Adrenal gland (tissue), 19 donors: ENCODE measurements at places on chromosomes 1 and 21. TPM values are rescaled to one million over a fixed set of nuclear protein-coding genes. Genes with fewer than 3 reads are reported as not detected.

- DNase-seq = no peak
- peaks cover 5% of the 10 kb centered on the region for H3K4me1 ChIP-seq
- H3K27me3 ChIP-seq = no peaks in the 10 kb centered on the region
- no peak overlapping the region for H3K27ac ChIP-seq
- H3K36me3 ChIP-seq = no peaks in the 10 kb centered on the region
These were observed 142.4 kb downstream of the PLPP3 start for GRCh38 chr1:56436912-56437417.

- H3K36me3 ChIP-seq = peaks cover 65% of the 10 kb centered on the region
- DNase-seq = no peak
- no peaks in the 10 kb centered on the region for H3K27me3 ChIP-seq
- H3K4me1 ChIP-seq = peaks cover 10% of the 10 kb centered on the region
- no peak overlapping the region for H3K4me3 ChIP-seq
These were observed 17.2 kb upstream of the IKBKE start for GRCh38 chr1:206453111-206453510.

DNA sequence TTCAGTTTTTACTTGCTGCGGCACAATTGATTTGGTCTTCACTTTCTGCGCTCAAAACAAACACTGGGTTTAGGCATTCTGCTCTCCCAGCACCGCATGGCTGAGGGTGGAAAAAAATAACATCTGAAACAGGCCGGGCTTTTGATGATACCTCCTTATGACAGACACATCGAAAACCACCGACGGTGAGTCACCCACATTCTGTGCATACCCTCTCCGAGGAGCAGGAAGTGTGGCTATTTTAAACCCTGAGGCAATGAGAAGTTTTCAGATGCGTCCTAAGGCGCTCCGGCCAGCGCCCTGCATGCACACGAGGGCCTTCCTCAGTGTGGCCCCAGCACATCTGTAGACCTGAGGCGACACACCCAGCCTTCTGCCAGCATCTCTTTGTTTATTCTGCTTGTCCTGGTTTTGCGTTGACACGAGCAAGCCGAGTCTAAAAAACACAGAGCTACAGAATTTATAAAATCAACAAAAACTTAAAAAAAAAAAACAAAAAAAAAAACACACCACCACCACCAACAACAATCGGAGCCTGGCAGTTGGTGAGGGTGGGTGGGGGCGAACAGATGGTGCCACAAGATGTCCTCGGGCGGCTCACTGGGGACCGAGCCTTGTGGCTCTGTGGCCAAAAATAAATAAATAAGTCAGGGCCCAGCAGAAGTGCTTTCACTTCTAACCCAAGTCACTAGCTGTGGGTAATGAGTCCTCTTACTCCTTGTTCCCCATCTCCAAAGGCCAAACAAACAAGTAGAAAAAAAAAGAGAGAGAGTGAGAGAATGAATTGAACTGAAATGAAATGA, 162.6 kb upstream of the IRF2BP2 start:
- no peaks in the 10 kb centered on the region for H3K36me3 ChIP-seq
- H3K4me1 ChIP-seq = no peaks in the 10 kb centered on the region
- H3K4me3 ChIP-seq = no peak overlapping the region
- peaks cover 8% of the 10 kb centered on the region for H3K27me3 ChIP-seq

- no peak overlapping the region for H3K4me3 ChIP-seq
- DNase-seq = peak; percentile 58
- H3K4me1 ChIP-seq = peaks cover 31% of the 10 kb centered on the region
- H3K27ac ChIP-seq = no peak overlapping the region
These were observed 200.0 kb downstream of the GABPA start for GRCh38 chr21:25934771-25935224.

DNA sequence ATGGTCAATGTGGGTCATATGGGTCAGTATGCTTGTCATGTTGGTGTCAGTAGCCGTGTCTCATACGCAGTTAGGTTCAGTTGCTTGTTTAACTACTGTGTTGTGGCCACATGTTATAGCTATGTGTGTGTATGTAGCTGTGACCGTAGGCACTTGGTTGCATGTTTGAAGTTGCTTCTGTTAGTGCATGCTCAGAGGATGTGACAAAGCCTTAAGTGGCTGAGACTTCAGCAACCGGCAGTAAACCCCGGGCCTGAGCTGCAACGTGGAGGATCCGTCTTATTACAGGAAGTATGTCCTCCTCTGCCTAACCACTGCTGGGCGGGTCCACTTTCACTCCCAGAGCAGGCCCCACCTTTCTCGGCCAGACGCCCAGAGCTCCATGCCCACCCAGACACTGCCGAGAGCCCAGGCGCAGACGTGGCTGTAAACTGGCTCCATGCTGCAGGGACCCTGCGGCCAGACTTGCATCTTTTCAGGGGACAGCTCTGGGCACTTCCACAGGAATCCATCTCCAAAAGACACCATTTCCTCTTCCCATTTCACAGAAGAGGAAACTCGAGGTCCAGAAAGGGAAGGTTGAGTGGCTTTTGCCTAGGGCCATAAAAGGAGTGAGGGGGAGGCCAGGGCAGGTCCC, 2.2 kb downstream of the TCEA3 start:
- H3K36me3 ChIP-seq = no peaks in the 10 kb centered on the region
- H3K27ac ChIP-seq = peak overlapping the region; percentile 85
- peak; percentile 74 for DNase-seq
- H3K4me3 ChIP-seq = no peak overlapping the region
- H3K27me3 ChIP-seq = no peaks in the 10 kb centered on the region

DNA sequence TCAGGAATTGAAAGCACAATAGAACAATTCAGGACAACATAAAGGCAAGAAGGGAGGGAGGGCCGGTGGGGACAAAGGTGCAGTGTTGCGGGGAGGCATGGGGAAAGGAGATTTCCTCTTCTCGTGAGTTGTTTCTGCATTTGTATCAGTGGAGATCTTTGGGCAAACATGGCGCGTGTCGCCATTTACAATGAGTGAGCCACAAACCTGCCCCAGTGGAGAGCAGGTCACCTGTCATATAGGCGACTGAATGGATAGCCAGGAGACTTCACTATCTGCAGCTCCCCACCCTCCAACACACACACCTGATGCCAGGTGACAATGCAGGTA, 87.7 kb upstream of the SLC45A1 start:
- H3K36me3 ChIP-seq = no peaks in the 10 kb centered on the region
- no peak overlapping the region for H3K27ac ChIP-seq
- H3K27me3 ChIP-seq = no peaks in the 10 kb centered on the region
- no peak overlapping the region for H3K4me3 ChIP-seq
- no peak for DNase-seq
- no peaks in the 10 kb centered on the region for H3K4me1 ChIP-seq

- H3K4me1 ChIP-seq = no peaks in the 10 kb centered on the region
- peaks cover 14% of the 10 kb centered on the region for H3K36me3 ChIP-seq
- H3K27me3 ChIP-seq = no peaks in the 10 kb centered on the region
These were observed 2.2 kb downstream of the PAQR6 start for GRCh38 chr1:156245451-156246232.

The DDI2 gene
- 39.4 TPM for total RNA-seq

The LPAR3 gene
- 5.4 TPM for total RNA-seq

The TMEM183A gene
- 52.5 TPM for total RNA-seq

DNA sequence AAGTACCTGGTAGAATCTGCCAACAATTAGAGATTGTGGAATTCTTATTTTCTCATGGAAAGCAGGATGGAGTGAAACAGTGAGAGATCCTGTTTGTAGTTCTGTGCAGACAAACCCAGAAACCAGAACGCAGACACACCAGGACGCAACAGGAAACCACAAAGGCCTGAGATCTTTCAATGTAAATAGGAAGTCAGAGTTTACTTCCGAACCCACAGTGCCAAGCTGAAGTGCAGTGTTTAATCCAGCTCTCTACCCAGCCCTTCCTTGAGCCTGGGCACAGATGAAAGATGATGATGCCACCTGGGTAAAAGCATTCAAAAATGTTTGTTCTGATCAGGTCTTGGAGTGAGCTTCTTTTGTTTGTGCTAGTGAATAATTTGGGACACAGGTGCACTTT, 244.2 kb upstream of the HOOK1 start:
- no peak for DNase-seq
- H3K4me3 ChIP-seq = no peak overlapping the region
- peaks cover 21% of the 10 kb centered on the region for H3K4me1 ChIP-seq
- H3K27me3 ChIP-seq = no peaks in the 10 kb centered on the region

The ARHGEF16 gene
- 3.1 TPM for total RNA-seq

GRCh38 chr1:188382851-188383250, 1554.1 kb downstream of the PLA2G4A start:
- no peak overlapping the region for H3K27ac ChIP-seq
- no peak for DNase-seq
- no peaks in the 10 kb centered on the region for H3K4me1 ChIP-seq
- no peak overlapping the region for H3K4me3 ChIP-seq
- no peaks in the 10 kb centered on the region for H3K27me3 ChIP-seq
- no peaks in the 10 kb centered on the region for H3K36me3 ChIP-seq

The MINDY1 gene
- total RNA-seq = 32.7 TPM

GRCh38 chr1:91701472-91701869, 184.5 kb downstream of the TGFBR3 start:
- H3K27ac ChIP-seq = peak overlapping the region; percentile 87
- H3K4me1 ChIP-seq = peaks cover 43% of the 10 kb centered on the region
- H3K36me3 ChIP-seq = no peaks in the 10 kb centered on the region
- no peak overlapping the region for H3K4me3 ChIP-seq

The SLAMF8 gene
- 0.91 TPM for total RNA-seq

DNA sequence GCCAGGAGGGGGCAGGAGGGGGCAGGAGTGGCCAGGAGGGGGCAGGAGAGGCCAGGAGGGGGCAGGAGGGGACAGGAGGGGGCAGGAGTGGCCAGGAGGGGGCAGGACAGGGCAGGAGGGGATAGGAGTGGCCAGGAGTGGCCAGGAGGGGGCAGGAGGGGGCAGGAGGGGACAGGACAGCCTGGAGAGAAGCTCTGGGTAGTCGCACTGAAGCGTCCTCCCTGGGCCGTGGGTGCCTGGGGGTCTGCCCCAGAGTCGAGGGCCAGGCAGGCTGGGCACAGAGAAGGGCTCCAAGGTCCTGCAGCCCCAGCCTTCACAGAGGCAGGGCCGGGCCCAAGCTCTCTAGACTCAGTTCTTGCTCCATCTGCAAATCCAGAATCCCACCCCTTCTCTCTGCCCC, 22.9 kb downstream of the MEGF6 start:
- H3K4me3 ChIP-seq = no peak overlapping the region
- H3K27me3 ChIP-seq = peaks cover 4% of the 10 kb centered on the region
- H3K4me1 ChIP-seq = no peaks in the 10 kb centered on the region
- H3K36me3 ChIP-seq = no peaks in the 10 kb centered on the region
- DNase-seq = no peak
- no peak overlapping the region for H3K27ac ChIP-seq

GRCh38 chr1:73813236-73813635, 384.7 kb downstream of the LRRIQ3 start:
- no peaks in the 10 kb centered on the region for H3K4me1 ChIP-seq
- DNase-seq = no peak
- H3K27ac ChIP-seq = no peak overlapping the region
- no peaks in the 10 kb centered on the region for H3K27me3 ChIP-seq
- no peak overlapping the region for H3K4me3 ChIP-seq
- H3K36me3 ChIP-seq = no peaks in the 10 kb centered on the region

GRCh38 chr1:32111040-32111623, 3.3 kb downstream of the KPNA6 start:
- H3K27ac ChIP-seq = no peak overlapping the region
- peaks cover 44% of the 10 kb centered on the region for H3K4me1 ChIP-seq
- no peaks in the 10 kb centered on the region for H3K36me3 ChIP-seq
- no peak for DNase-seq
- H3K27me3 ChIP-seq = no peaks in the 10 kb centered on the region
- no peak overlapping the region for H3K4me3 ChIP-seq

The FMOD gene
- 12.1 TPM for total RNA-seq

The ASCL5 gene
- total RNA-seq = not detected
